OCI-LY7 (cell line): ENCODE measurements at places on chromosomes 6 and 20. TPM values are rescaled to one million over a fixed set of nuclear protein-coding genes. Genes with fewer than 3 reads are reported as not detected.

TGM3 gene
- not detected in 2 replicates for total RNA-seq

PAX1 gene
- not detected in 2 replicates for total RNA-seq

FKBP5 gene
- 79.1 and 81.4 TPM in 2 replicates for total RNA-seq

NPEPL1 gene
- 9.6 and 11.5 TPM in 2 replicates for total RNA-seq

TMEM151B gene
- total RNA-seq: 0.07 and 0.15 TPM in 2 replicates

OLIG3 gene
- not detected in 2 replicates for total RNA-seq

OTOR gene
- not detected in 2 replicates for total RNA-seq

MOG gene
- not detected in 2 replicates for total RNA-seq

GABRR1 gene
- total RNA-seq: not detected in 2 replicates

GRCh38 chr6:78397499-78397898, 469.9 kb upstream of the IRAK1BP1 start:
- DNase-seq: no peak

- DNase-seq: no peak
Observed at GRCh38 chr6:150002710-150003109, 22.6 kb downstream of the RAET1L start.

DNA sequence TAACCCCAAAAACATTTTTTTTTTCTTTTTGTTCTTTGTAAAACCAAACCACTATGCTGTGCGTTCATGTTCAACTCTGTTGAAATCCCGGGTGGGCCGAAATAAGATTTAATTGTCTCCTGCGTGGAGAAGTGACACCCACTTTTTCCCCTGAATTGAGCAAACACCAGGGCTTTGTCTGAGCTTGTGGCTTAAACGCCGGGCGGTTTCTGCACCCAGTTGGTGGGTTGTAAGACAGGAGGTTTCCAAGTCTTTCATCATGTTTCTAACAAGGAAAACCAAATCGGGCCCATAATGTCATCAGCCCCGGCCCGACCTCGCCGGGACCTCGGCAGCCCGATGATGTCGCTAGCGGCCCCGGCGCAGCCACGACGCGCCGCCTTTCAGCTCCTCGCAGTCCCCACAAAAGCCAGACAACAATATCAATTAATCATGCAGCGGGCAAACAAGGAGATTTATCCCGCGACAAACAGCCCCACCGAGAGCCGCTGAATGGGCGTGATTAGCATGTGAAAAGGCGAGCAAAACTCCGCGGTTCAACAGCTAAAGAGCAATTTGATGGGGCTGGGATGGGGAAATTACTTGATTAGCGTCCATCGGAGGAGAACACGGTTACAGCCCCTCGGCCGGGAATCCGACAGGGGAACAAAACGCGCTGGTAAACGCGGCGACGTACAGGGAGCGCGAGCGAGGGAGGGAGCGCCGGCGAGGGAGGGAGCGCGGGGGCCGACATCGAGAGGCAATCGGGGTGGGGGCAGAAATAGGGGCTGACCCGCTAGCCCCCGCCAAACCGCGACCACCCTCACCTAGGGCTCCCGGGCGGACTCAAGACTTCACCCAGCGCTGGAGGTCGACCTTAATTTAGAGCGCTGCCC, 5.3 kb downstream of the LINC00237 start:
- peak; percentile 47 for DNase-seq

GRCh38 chr20:47493963-47494293, 7.8 kb upstream of the NCOA3 start:
- no peak for DNase-seq

GRCh38 chr6:26258212-26258977, 106.6 kb upstream of the BTN3A2 start:
- DNase-seq: peak; percentile 33

DNA sequence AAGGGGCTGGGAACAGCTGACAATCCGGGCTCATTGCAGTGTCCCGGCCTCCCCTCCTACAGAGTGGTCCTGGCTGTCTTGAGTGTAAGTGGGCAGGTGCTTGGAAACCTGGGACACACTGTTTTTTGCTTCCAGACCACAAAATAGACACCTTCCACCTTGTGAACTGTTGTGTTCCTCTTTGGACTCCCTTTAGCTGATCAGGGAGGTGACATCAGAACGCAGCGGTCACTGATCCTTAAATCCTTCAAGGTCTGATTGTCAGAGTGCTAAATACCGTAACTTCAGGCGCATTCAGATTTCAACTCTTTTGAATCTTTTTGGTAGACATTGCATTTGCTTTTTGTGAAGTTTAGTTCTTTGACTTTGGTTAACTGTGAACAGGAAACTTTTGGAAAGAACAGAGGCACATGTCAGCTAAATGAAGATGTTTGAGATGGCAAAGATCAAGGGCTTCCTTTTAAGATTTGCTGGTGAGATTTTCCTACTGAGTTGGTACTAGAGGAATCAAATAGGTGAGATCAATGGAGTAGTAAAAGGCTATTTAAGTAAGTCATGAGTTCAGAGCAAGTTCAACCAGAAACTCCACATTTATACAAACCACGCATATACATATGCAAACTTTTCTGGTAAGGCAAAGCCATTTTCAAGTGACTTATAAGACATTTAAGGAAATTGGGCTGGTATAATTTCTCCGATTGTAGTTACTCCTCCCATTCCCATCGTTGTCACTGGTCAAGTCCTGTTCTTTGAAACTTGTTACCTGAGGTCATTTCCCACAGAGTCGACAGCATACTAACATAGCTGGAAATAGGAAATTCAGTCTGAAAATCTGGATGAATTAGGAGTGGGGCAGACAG, 6.3 kb downstream of the PPP1R3G start:
- no peak for DNase-seq

DNA sequence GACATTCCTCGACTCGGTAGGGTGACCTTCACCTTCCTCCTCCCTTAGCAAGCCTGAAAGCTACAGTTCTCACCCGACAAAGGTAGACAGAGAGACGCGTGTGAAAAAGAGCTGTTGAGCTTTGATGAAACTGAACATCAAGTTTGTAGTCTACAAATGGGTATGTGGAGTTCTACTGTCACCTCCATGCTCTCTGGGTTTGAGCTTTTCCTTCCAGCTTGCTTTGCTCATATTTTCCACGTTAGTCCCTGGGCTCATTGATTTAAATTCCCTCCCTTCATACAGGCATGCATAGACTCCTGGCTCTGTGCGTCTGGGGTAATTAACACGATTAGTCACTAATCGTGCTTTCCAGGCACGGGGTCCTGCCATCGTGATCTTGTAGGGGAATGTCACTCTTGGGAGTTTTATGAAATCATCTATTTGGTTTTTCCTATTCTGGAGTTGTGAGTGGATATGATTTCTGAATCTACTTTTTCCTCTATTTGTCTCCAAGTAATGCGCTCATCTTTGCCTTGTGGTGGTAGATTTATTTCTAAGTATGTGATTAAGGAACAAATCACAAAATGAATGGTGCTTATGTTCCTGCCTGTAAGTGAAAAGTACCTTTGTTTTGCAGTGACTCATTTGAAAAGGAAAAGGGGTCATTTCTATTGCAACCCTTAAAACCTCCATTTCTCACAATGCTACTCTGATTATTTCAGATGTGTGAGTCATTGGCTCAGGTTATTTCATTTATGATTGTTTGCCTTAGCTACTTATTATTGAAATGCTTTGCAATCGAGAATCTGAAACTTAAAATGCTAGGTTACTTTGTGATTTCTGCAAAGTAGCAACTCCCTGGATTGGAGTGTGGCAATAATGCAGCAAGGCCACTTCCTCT, 154.6 kb downstream of the ZDHHC14 start:
- peak; percentile 32 for DNase-seq

- no peak for DNase-seq
Observed at GRCh38 chr20:51702556-51702955, 65.6 kb downstream of the ATP9A start.

GRCh38 chr6:83928286-83928685, 68.8 kb downstream of the CYB5R4 start:
- no peak for DNase-seq

GRCh38 chr20:5862703-5863039, 87.7 kb downstream of the TRMT6 start:
- DNase-seq: no peak

DNA sequence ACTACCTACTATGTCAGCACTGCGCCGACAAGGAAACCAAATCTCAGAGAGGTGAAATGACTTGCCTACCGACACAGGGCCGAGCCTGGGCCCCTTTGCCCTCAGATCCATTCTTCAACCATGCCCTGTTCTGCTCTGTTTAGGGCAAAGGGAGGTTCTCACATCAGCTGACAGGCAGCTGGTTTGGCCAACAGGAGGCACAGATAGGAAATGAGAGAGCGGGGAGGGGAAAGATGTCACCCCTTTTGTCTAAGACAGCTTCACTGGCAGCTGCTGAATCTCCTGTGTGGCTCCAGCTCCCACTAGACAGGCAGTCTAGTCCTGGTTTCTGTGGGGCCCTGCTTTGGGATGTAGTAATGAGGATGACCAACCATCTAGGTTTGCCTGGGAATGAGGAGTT, 158.7 kb downstream of the TMEM200A start:
- peak; percentile 35 for DNase-seq

DNA sequence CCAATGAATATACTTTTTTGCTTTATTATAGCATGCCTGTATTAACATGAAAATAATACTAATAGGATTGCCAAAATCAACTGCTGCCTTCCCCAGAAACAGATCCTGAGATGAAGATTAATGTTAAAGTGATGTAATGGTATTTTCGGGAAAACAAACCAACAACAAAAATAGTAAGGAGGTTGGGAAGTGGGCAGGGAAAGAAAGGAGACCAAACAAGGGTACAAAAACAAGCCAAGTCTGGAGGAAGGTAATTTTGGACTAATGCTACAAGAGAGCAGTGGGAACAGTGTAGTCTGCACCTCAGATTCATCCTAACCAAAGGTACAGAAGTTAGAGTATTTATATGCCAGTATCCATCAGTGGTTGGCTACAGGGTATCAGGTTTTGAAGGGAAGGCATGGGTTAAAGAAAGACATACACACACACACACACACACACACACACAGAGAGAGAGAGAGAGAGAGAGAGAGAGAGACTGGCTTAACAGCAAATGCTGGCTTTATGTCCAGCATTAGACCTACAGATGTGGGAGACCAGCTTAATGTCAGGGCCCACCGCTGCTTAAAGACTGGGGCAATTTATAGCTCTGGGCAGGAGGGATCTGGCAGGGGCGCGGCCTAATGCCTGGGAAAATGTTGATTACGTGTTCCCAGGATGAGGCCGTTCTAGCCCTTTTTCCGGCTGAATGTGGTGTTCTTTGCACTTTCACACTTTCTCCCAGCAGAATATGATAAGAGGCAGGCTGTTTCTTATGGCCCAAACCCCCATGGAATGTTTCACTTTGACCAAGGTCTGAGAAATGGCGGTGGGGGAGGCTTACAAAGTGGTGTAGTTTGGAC, 3.8 kb upstream of the SLC17A1 start:
- DNase-seq: no peak

DNA sequence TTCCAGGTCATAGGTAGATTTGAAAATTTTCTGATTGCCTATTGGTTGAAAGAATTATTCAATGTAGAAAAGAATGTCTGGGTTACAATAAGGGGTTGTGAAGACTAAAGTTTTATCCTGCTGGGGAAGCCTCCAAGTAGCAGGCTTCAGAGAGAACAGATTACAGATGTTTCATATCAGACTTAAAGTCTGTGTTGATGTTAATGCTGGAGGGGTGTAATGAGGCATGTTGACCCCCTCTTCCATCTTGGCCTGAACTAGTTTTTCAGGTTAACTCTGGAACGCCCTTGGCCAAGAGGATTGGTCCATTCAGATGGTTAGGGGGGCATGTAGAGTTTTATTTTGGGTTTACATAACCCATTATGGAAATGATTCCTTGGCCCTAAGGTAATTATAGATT, 356.2 kb downstream of the UTRN start:
- no peak for DNase-seq
